ENCODE measurements at places on chromosomes 5 and 9.

DNA sequence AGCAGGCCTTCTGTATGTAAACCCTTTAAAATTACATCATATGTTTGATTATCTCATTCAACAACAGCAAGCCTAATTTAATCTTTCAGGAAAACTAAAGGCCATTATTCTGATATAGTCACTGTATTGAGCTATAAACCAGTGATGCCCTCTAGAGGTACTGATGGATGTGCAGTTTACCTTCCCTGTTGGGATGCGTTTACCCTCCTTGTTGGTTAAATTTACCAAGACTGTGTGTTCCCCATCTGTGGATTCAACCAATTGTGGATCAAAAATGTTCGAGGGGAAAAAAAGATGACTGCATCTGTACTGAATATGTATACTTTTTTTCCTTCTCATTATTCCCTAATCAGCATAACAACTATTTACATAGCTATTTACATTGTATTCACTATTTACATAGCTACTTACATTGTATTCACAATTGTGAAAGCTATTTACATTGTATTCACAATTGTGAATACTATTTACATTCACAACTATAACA, 3.7 kb upstream of the BAAT start:
- no peak for DNase-seq

DNA sequence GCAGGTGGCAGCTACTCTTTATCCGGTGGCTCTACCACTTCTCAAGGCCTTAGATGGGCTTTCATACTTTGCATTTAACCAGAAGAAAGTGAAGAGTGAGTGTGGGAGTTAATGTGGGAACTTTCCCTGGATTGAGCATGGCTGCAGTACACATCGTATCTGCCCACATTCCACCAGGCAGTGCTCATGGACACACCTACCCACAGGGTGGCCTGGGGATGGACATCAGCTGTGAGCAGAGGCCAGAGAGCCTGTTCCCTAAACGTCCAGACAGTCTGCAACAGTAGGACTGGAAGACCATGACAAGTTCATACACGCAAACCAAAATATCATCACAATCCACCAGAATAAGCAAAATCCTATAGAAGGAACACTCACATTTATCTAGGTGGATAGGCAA, 213.8 kb downstream of the IRX1 start:
- DNase-seq, result no peak

DNA sequence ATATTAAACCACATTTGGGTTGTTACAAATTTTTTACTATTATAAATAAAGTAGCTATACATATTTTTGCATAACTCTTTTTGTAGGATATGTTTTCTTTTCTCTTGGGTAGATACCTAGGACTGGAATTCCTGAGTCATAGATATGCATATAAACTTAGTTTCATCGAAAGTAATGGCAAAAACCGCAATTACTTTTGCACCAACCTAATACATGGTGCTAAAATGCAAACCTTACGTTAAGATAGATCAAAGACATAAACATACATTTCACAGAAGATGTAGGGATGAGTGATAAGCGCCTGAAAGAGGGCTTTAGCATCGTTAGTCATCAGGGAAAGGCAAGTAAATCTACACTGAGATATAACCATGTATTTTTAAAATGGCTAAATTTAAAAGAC, 178.4 kb upstream of the EFNA5 start:
- no peak for DNase-seq

GRCh38 chr9:135265931-135266330, 178.5 kb downstream of the OLFM1 start:
- no peak for DNase-seq

GRCh38 chr5:76413746-76414145, 10.7 kb downstream of the IQGAP2 start:
- DNase-seq, result no peak

DNA sequence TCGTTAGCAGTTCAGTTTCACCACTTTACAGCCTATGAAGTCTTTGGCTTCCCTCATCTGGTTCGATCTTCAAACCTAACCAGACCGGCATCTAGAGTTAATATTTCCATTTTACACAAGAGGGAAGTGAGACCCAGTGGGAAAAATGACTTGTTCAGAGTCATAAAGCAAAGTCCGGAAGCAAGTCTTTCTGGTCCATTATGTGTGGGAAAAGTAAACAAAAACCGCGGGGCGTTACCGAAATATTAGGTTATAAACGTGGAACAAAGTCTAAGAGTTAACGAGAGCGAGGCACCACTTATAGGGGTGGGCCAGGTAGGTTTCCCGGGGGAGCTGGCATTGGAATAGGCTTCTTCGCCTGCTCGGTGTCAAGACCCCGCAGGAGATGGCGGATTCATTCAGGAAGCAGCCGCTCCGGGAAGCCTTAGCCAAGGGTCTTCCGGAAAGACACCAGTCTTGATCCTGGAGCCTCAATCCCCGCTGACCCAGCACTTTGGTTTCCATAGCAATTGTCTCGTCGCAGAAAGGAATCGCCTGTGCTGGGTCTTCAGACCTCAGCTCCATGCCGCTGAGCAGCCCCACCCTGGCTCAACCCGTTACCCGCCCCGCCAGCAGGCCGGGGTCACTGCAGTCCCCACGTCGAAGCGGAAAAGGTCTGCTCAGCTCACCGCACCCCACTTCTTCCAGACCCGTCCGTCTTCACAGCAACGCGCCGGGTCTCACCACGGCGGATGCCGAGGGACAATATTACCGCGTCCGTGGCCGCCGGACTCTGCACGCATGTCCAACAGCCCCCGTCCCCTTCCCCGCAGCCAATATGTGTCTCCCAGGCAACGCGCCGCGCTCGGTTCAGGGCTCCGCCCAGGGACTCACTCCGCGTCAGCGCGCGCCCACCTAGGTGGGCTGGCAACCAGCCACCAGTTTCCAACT, at the start of gene C5orf52:
Gene C5orf52, plus strand, starts transcription at position 872 of the 930 bp plus-strand sequence. CDS start 82 bp downstream, outside the sequence.
- no peak for DNase-seq

DNA sequence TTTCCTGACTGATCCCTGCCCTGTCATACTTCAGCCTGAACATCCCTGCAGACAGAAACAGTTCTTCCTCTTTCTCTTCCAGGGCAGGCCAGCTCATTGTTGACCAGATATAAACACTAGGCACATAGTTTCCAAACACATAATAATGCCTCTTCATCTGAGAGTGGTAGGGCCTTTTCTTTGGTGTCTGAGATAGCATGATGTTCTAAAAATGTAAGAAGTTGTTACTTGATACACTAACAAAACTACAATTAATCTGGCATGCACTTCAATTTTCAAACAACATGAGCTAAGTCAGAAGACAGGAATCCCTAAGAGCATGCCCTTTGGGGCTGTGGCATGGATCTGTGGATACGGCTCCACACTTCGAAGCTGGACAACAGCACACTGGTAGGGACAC, 246.6 kb downstream of the SPOCK1 start:
- DNase-seq, result no peak

- no peak for DNase-seq
These were observed 87.2 kb downstream of the LMNB1 start for GRCh38 chr5:126864042-126864688.

GRCh38 chr5:56523790-56524575, 290.9 kb upstream of the ANKRD55 start:
- DNase-seq, result no peak

DNA sequence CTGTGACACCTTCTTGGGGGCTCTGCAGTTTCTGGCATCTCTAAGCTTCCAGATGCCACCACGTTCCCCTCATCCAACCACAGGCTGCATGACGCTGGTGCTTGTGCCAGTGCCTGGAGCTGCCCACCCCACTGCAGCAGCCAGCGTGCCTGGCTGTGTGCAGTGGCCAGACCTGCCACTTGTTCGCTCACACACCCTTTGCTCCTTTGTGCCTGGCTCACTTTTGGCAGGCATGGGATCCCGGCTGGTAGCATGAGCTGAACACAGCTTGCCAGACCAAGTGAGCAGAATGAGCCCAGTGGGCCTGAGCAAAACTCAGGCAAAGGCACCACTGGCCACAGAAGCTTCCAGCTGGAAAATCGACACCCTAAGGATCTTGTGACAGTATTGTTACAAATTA, 562.9 kb upstream of the ACO1 start:
- DNase-seq, result no peak

GRCh38 chr9:124657516-124657915, 113.6 kb downstream of the NR6A1 start:
- DNase-seq, result no peak

DNA sequence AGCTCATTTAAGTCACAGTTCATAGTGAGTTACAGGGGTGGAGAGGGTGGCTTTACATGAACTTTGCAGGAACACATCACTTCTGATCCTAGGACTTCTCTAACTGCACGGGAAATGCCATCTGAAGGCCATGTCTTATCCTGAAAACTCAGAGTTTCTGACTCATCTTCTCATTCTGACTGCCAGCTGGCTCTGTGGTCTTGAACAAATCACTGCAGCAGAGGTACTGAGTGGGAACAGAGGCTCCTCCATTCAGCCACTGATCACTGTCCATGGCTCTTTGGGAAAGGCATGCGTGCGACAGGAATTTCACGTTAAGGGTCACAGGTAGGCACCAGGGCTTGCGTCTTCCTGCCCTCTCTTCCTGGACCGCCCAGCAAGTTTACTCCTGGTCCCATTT, 114.6 kb upstream of the LRRTM2 start:
- DNase-seq, result no peak
